ENCODE measurements at places on chromosomes 13 and 19. TPM values are rescaled to one million over a fixed set of nuclear protein-coding genes. Genes with fewer than 3 reads are reported as not detected.

ZNF382 gene
- 11.5 TPM for total RNA-seq

ZNF418 gene
- 13.4 TPM for total RNA-seq

NDFIP2 gene
- 28.7 TPM for total RNA-seq

ZNF175 gene
- 6.3 TPM for total RNA-seq

DIRAS1 gene
- 18.6 TPM for total RNA-seq

MISP gene
- total RNA-seq, result 0.28 TPM

ZNF93 gene
- 123 TPM for total RNA-seq

TEX101 gene
- not detected for total RNA-seq

HS6ST3 gene
- total RNA-seq, result 1.2 TPM

IQCN gene
- 0.35 TPM for total RNA-seq
